Umbilical cord (tissue), 2 donors: ENCODE measurements at places on chromosomes 5 and 9. TPM values are rescaled to one million over a fixed set of nuclear protein-coding genes. Genes with fewer than 3 reads are reported as not detected.

GRM6 gene
- total RNA-seq, result 0.96 TPM

CA9 gene
- total RNA-seq, result 13.0 TPM

TICAM2 gene
- 3.1 TPM for total RNA-seq

MARCOL gene
- 3.9 TPM for total RNA-seq

SPINK4 gene
- not detected for total RNA-seq

TTC1 gene
- total RNA-seq, result 35.4 TPM

SH3TC2 gene
- 5.8 TPM for total RNA-seq

SEMA6A gene
- 34.7 TPM for total RNA-seq

PPP1R26 gene
- 14.7 TPM for total RNA-seq

FBXL17 gene
- total RNA-seq, result 14.2 TPM

IFNA2 gene
- total RNA-seq, result 5.8 TPM

MUSK gene
- 5.3 TPM for total RNA-seq

SLC4A9 gene
- not detected for total RNA-seq

SPATA31C2 gene
- total RNA-seq, result 0.96 TPM

FBP2 gene
- total RNA-seq, result not detected

ADAMTS13 gene
- total RNA-seq, result 2.2 TPM

LCN9 gene
- total RNA-seq, result not detected

GAS1 gene
- 436 TPM for total RNA-seq

STPG3 gene
- 1.9 TPM for total RNA-seq

PLEKHG4B gene
- total RNA-seq, result 3.1 TPM

ABITRAM gene
- 4.6 TPM for total RNA-seq

OR1L8 gene
- total RNA-seq, result not detected
